Large intestine (tissue), 12 donors: ENCODE measurements at places on chromosomes 6 and 20. TPM values are rescaled to one million over a fixed set of nuclear protein-coding genes. Genes with fewer than 3 reads are reported as not detected.
A peak's percentile ranks its signal among the peaks of the same experiment; 100 is the strongest.

DNA sequence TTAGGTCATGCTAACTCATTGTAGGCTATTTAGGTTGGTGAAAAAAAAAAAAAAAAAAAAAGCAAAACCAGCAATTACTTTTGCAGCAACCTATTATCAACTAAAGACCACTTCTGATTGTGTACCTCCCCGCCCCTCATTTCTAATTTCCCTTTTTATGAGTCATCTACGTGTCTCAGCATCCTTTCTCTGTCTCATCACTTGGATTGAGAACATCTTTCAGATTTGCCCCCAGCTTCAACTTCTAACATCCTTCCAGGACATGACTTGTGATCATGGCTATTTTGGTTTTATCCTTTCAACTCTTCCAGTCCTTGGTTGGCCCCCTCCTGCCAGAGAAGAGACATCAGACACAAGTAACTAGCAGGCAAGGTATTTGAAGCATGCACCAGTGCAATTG lies 156.7 kb upstream of the CCN2 start:
- DNase-seq = no peak

- peak; percentile 75 for DNase-seq
Measured at GRCh38 chr6:110814102-110815014, 911 bp downstream of the CDK19 start.

DNA sequence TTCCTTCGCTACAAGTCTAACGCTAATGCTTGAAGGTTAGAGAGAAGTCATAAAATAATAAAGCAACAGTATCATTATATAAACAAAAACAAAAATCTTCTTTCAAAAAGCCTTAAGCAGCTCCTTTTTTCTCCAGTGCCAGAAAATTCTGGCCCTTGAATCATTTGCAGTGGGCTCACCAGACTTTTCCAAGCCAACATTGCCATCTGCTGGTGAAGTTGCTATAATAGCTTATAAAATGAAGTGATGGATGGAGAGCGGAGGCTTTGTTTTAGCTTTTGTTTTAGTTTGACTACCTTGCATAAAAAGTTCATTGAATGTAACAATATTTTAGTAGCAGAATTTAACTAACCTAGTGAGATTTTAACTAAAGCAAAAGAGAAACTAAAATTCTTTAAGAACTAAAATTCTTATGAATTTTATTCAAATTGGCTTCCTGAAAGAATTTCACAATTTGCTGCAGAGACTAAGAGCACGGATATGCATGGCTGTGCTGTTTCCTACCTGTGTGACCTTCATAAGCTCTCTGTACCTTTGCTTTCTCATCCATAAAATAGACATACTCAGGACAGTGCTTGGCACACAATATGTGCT lies 44.8 kb upstream of the SLC2A12 start:
- peak; percentile 36 for DNase-seq

DNA sequence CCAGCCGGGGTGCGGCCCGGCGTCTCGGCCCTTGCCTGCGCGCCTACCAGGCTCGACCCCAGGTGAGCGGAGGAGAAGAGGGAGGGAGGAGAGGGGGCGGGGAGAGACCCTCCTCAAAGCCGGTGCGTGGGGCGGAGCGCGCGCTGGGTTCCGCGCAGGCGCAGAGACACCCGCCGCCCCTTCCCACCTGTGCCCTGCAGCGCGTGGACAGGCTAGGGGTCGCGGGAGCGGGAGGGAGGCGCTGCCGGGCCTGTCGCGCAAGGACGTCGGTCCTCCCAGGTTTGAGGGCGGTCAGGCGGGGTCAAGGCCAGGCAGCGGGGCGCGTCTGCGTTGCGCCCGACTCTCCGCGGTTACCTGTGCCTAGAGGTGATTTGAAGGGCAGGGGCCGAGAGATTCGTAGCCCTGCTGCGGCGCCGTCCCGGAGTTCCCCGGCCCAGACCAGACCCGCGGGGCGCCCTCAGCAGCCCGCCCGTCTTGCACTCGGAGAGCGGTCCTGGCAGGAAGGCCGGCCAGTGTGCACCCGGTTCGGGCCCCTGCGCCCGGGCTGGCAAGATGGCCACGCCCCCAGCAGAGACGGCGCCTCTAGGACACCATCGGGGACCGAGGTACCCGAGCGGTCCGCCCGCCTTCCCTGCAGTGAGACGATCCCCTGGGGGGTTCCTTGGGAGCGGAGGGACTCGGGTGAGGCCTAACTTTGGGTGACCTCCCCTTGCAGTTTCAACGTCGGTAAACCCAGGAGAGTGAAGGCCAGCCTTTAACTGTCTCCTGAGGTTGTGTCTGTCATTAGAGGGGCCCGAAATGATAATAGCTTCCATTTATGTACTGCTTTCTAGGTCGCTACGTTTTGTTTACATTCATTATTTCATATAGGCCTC lies 546 bp downstream of the C6orf136 start:
- DNase-seq = peak; percentile 83

DNA sequence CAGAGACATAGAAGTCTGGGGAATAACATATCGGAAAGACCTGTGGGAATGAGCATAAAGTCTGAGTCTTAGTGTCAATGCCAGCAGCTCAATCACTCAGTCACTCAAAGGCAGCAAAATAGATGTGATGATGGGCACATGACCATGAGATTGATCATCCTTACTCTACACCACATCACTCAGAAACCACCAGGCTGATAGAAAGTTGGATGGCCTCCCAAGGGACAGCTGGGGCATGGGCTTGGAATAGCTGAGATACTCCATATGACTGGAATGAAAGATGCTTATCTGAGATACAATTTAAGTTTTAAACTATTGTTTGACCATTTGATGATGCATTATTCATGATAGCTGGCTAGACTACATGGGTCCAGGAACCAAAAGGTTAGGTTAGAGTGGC lies 80.9 kb upstream of the F13A1 start:
- DNase-seq = no peak

DNA sequence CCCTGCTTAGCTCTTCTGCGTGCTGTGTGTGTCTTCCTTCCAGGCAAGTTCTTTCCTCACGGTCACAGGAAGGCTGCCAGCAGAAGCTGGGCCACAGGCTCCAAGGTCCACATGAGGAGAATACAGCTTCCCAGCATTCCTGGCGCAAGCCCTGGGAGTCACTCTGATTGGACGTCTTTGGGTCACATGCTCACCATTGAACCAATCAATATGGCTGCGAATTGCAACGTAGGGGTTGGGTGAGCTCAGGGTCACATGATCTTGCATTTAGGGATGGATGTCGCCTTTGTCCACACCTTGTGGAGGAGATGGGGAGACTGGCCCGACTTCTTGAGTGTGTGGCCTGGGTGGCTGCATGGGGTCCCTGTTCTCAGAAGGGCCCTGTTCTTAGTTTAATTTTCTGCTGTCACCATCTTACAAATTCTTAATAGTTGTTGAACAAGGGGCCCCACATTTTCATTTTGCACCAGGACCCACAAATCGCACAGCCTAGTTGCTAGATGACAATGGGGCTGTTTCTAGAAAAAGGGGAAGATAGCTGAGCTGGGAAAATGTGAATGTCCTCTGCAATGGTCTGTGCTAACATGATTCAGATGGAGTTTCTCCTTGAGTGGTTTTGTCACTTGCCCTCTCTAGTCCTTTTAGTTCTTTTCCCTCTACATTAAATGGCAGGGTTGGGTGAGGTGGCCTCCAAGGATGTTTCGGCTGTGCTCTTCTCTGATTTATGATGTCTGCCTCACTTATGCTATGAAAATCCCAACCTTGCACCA lies 149.6 kb downstream of the CDH26 start:
- no peak for DNase-seq

GRCh38 chr6:156689656-156690055 lies 87.5 kb upstream of the ARID1B start:
- DNase-seq = no peak

- DNase-seq = peak; percentile 66
Measured at GRCh38 chr6:119347466-119348095, 2.0 kb downstream of the MAN1A1 start.

The HUS1B gene
- polyA plus RNA-seq = 0.34 TPM

The KIZ gene
- 12.9 TPM for polyA plus RNA-seq

The HLA-G gene
- 0.06 TPM for polyA plus RNA-seq

The NKAPL gene
- 0.90 TPM for polyA plus RNA-seq
